ENCODE measurements at places on chromosomes 1 and 21.

- no peak for DNase-seq
Measured at GRCh38 chr21:43737158-43737950, 18.4 kb downstream of the PDXK start.

DNA sequence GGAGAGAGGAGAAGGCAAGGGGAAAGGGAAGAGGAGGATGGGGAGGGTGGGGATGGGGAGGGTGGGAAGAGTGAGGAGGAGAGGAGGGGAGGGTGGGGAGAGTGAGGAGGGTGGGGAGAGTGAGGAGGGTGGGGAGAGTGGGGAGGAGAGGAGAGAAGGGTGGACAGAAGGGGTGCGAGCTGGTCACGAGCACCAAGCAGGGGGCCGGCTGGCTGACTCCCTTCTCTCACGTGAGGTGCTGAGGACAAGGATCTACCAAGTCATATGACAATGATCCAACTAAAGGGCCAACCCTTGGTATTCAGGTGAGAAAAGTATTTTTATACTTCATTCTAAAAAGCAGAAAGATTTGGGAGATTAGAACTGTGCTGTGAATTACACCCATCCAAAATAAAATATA lies 51.8 kb downstream of the COQ8A start:
- DNase-seq, result no peak

DNA sequence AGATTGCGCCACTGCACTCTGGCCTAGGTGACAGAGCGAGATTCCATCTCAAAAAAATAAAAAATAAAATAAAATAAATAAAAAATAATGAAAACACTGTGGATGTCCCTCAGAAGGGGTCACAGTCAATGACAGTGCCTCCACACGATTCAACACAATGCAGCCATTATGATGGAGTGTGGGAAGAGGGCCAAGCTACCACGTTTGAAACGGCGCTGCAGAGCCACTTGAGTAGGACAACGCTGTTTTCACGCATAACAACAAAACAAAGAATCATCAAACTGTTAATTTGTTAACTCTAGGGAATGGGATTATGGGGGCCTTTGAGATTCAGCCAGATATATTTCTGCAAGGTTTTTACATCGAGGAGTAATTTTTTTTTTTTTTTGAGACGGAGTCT lies 36.5 kb downstream of the NKAIN1 start:
- DNase-seq, result no peak

- no peak for DNase-seq
Measured at GRCh38 chr1:54125386-54126070, 27.3 kb downstream of the CDCP2 start.

DNA sequence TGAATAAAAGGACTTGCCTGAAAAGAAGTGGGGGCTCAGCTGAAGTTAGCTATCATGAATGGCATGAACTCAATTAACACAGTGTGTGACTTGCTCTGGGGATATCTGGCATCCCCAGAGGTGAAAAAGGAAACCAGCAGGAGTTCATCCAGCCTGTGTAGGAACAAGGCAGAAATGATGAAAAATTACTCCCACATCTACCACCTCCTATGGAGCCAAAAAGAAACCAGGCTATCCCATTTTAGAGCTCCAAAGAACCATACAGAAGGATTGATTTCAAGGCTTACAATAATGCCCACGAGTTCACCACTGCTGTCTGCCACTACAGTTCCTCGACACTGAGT lies 25.3 kb downstream of the TP53BP2 start:
- no peak for DNase-seq

- DNase-seq, result peak; percentile 39
Measured at GRCh38 chr1:110542725-110543124, 23.8 kb upstream of the KCNA10 start.

- DNase-seq, result peak; percentile 94
Measured at GRCh38 chr1:18927082-18927653, 24.8 kb upstream of the ALDH4A1 start.

DNA sequence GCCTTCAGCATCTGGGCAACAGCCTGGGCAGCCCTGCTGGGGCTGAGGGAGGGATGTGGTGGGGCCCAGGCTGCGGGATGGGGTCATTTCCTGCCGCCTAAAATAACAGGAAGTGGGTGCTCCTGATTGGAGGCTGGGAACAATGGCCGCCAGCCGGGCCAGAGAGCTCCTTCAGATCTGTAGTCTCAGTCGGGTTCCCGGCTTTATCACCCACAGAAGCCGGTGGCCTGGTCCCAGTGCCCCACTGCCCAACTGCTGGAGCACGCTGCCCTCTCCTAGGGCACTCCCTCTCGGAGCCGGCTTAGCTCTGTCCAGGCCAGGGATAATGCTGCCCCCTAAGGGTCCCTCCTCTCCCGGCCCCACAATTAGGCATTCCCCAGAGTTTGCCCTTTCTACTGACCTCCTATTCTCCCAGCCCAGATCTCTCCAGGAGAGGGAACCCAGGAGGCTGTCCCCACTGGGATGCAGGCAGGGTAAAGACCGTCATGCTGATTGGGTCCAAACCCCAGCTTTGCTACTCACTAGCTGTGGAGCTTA lies 5.1 kb downstream of the MAP7D1 start:
- peak; percentile 46 for DNase-seq

DNA sequence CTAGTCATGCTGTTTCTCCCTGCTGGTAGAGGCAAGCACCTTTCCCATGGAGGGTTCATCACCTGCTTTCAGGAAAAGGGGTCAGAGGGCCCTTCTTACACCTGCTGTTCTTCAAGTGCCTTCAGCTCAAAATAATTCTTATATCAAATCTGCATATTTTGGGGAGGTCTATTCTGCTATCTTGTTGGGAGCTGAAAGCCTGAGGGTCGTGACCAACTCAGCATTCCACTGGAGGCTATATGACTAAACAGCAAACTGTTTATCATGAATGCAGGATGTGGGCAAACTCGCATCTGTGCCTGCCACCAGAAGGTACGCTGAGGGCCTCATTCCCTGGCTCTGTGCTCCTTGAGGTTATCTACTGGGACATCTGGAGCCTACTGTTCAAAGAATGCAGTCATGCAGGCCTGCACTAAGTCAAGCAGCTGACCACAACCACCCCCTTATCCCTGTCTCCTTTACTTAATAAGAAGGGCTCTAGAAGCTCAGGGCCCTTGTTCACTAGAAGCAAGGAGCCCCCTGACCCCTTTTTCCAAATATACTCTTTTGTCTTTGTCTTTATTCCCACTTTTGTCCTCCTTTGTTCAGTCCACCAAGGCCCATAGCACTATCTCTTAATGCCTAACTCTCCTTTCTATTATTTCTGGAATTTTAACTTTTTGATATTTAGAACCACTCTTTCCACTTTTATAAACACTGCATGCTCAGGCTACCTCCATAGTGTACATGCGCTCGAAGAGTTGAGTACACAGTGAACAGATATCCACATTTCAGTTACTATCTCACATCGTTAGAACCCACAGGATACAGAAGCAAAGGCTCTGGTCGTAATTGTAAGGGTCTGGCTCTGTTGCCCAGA lies 4.5 kb upstream of the TRIM17 start:
- no peak for DNase-seq

DNA sequence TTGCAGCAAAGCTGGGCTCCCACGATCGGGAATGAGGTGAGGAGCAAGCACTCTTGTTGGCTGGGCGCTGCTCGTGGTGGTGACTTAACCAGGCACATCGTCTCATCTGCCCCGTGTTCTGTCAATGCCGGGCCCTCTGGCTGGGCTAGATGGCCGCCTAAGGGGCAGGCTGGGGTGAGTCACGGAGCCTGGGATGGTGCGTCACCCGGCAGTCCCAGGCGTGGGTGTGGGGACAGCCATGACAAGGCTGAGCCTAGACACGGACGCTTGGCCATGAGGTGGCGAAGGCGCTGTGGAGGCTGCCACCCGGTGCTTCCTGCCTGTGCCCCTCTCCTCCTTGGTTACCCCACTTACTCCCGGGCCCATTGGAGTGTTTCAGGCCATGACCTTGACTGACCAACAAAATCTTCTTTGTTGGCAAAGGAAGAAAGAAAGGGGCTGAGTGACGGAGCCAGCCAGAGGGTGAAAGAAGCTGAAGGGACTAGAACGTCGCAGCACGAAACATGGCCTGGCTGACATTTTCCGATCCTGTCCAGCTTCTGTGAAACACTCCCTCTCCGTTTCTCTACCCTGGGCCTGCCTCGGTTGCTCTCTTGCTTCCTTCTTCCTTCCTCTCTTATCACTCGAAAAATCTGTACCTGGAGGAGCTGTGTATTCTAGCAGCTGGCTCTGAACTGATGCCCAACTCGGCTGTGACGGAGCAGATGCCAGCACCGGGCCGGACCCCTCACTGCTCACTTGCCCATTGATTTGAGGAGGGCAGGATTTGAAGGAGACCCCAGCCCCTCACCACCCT lies 596 bp downstream of the CD247 start:
- no peak for DNase-seq

- DNase-seq, result no peak
Measured at GRCh38 chr1:34684266-34684665, 70.6 kb upstream of the GJB5 start.

GRCh38 chr1:152220166-152221163 lies 3.5 kb downstream of the HRNR start:
- no peak for DNase-seq

GRCh38 chr1:201022820-201023516 lies 546 bp downstream of the KIF21B start:
- DNase-seq, result peak; percentile 56

GRCh38 chr1:36099681-36100341 lies 11.1 kb downstream of the ADPRS start:
- peak; percentile 82 for DNase-seq

DNA sequence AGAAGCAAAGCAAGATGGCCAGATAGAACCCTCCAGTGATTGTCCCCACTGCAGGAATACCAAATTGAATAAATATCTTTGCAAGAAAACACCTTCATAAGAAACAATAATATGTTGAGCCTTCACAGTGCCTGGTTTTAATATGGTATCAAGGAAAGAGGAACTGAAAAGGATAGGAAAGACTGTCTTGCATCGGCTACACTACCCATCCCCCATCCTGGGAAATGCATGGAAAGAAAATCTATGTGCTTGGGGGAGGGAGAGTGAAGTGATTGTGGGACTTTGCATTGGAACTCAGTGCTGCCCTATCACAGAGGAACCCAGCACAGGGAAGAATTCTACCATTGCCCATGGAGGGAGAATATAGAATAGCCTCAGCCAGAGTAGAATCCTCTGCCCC lies 28.6 kb upstream of the AK5 start:
- no peak for DNase-seq

DNA sequence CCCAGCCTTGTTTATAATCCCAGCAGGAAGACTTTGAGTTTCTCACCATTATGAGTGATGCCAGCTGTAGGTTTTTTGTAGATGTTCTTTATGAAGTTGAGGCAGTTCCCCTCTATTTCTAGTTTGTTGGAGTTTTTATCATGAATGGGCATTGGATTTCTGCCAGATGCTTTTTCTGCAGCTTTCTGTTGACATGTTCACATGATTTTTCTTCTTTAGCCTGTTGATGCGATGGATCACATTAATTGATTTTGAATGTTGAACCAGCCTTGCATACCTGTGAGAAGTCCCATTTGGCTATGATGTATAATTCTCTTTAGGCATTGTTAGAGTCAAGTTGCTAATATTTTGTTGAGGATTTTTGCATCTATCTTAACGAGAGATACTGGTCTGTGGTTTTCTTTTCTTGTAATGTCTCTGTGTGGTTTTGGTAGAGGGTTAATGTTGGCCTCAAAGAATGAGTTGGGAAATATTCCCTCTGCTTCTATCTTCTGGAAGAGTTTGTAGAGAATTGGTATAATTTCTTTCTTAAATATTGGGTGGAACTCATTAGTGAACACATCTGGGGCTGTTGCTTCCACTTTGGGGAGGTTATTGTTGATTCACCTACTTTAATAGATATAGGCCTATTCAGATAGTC lies 33.2 kb downstream of the ZBTB40 start:
- DNase-seq, result no peak

GRCh38 chr21:43321111-43321510 lies 105.8 kb downstream of the SIK1 start:
- DNase-seq, result no peak

GRCh38 chr1:66364578-66365391 lies 169.2 kb upstream of the SGIP1 start:
- DNase-seq, result no peak

- no peak for DNase-seq
Measured at GRCh38 chr21:42858185-42858847, 21.0 kb downstream of the WDR4 start.

- no peak for DNase-seq
Measured at GRCh38 chr1:36408479-36408878, 10.8 kb upstream of the LSM10 start.

DNA sequence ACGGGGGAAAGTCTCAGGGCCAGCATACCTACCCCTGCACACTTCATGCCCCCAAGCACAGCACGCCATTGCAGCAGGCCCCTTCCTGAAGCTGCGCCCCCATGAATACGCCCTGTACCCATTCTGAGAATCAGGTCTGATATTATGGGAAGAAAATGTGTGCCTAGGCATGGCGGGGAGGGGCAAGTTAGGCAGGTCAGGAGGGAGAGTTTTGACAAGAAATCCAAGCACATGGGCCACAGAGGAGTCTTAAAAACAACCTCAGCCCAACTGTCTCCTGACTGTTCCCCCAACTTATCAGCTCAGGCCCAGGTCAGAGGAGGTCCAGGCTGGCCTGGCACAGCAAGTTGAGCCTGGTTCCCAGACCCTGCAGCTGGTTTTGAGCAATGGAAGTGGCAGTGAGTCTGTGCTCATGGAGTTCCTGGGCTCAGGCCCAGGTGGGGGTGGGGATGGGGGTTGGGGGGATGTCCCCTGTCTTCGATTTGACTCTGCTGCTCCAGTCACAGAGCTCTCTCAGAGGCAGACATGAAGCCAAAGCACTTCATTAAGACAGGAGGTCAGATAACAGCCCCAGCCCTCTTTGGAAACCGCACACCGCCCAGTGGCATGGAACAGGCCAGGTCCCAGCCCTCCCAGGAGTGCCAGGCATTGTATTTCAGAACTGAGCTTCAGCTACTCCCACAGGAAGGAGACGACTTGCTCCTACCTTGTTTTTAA lies 20.6 kb upstream of the BCAR3 start:
- DNase-seq, result no peak

- no peak for DNase-seq
Measured at GRCh38 chr1:165011991-165012531, 344.5 kb downstream of the LMX1A start.

DNA sequence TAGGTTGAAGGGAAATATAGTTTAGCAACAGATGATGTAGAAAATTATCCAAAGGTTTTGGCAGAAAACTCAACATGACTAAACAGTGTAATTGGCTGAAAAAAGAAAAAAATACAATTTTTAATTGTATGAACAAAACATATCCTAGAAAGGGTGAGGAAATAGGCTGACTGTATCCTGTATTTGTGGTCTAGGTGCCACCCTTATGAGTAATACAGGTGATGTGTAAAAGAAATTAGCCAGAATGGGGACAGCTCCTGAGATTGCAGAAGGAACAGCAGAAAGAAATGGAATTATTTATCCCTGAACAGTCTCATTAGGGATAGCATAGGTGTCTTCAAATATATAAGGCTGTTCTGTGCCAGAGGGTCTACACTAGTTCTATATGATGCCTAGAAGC lies 24.6 kb downstream of the DNASE2B start:
- no peak for DNase-seq

DNA sequence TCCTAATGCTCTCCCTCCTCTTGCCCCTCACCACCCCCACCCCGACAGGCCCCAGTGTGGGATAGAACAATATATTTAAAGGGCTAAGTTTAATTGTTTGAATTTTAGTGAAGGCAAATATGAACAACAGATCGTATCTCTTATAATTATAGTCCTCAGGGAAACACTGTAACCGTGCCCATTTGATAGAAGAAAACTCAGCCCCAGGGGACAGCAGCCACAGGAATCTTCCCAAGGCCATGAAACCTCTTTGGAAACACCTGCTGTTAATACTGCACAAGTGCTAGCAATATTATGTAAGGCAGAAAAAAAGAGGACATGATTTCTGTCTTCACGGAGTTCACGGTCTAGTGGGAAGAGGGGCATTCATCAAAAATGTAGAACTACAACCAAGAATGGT lies 142.2 kb downstream of the URB2 start:
- DNase-seq, result no peak

Data from RPMI8226 (cell line).